ENCODE measurements at places on chromosomes 5 and 9.

GRCh38 chr5:168978015-168978414 lies 322.9 kb downstream of the SLIT3 start:
- DNase-seq = no peak

DNA sequence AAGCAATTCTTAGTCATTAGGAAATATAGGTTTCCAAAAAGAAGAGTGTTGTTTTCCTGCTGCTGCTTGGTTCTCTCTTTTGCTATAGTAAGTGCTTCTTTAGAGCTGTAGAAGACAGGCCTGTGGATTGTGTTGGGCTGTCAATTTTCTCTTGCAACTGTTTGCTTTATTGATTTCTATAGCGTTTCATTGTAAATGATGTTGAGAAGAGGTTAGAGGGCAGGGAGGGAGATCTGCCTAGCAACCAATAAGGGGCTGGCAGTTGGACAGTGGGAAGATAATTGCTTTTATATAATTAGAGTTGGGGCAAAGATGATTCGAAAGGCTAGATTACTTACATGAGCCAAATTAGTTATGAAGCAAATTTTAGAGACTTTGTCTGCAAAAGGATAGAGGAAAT lies 11.1 kb downstream of the UNC13B start:
- no peak for DNase-seq

DNA sequence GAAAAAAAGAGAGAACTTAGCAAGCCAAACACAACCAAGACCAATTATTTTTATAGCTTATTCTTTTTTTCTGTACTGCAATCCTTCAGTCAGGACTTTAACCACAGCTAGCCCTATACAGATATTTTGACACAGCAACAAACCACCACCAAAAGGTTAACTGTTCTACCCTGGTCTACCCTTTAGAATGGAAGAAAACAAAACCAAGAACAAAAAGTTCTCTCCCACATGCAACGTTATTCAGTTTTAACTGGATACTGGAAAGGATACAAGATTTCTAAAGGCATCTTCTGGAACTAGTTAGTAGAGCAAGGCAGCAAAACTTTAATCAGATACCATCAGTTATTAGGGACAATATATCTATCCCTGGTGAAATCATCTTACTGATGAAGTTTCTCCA lies 32.6 kb downstream of the ECPAS start:
- DNase-seq = no peak

- DNase-seq = no peak
Observed at GRCh38 chr9:88178641-88179040, 40.4 kb upstream of the SPATA31C2 start.

GRCh38 chr5:89556215-89556913 lies 673.4 kb upstream of the MEF2C start:
- no peak for DNase-seq

DNA sequence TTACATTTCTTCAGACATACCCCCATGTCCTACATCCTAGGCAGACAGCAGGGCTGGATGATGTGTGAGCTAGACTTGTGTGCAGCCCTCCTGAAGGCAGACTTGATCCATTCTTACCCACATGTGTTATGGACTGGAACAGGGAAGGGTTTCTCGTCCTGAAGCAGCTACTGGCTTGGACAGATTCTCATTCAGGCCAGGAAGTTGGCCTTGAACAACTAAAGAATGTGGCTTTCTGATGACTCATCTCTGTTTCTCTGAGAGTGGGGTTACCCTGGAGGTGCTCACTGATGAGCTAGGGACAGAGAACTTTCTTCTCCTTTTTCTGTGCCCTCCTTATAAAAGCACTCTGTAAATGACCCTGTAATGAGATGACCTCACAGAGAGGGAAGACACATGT lies 246.5 kb downstream of the PCSK5 start:
- DNase-seq = no peak

- no peak for DNase-seq
Observed at GRCh38 chr5:133618141-133618540, 5.8 kb upstream of the FSTL4 start.

GRCh38 chr9:85212209-85212608 lies 529.5 kb downstream of the AGTPBP1 start:
- DNase-seq = no peak

DNA sequence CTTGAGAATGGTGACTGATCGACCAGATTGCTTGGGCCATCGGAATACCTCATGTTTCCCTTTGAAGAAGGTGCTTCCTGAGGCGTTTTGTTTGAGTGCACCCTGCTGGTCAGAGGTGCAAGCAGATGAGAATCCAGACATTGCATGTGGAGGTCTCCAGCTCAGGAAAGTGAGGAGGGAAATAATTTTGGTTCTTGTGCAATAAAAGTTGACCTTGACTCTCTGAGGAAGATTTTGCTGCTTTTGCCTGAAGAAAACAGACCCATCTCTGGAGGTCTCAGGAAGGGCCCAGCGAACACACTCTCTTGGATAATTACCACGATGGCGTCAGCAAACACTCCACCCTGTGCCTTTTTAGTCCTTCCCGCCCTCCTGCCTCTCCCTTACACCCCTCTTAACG lies 69.7 kb downstream of the GRAMD2B start:
- DNase-seq = no peak
